ENCODE measurements at places on chromosomes 1 and 21.

DNA sequence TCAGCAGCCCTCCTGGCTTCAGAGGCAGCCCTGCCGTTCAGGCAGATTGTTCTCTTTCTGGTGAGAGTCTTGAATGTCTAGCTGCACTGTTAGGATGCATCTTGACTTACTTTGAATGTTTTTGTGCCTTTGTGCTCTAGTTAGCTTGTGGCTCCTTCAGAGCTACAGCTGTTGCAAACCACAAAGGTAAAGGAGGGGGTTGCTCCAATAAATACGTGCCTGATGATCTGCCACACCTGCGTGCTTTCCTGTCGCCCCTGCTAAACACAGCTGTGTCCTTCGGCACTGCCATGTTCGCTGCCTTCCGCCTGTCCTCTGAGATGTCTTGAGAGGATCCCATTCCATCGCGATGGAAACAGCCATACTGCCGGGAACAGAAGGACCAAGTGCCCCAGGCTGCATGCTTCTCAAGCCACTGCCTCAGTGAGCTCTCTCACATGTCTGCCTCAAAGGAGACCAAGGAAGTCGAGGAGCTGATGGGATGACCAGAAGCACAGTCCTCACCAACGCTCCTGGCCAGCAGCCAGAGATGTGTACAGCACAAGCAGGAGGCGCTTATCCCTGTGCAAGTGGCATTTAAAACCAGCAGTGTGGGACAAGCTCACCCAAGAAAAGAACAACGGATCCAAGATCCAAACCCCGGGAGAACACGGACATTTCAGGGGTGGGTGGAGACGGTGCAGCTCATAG lies 12.0 kb upstream of the SMIM12 start:
- no peak for DNase-seq

DNA sequence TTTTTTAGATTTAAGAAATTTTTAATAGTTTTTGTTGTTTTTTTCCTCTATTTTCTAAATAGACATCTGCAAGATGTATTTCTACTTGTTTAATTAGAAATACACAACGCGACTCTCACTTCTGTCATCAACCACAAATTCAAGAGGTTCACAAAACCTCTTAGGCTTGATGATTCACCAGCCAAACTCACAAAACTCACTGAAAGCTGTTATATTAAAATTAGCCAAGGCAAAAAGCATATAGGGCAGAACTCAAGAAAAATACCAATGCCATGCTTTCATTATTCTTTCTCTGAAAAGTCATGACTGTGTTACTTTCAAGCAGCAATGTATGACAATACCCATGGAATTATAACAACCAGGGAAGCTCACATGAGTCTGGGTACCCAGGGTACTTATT lies 487.0 kb upstream of the RGS18 start:
- peak; percentile 16 for DNase-seq

- no peak for DNase-seq
These were observed 36.5 kb downstream of the NCF2 start for GRCh38 chr1:183553764-183554163.

DNA sequence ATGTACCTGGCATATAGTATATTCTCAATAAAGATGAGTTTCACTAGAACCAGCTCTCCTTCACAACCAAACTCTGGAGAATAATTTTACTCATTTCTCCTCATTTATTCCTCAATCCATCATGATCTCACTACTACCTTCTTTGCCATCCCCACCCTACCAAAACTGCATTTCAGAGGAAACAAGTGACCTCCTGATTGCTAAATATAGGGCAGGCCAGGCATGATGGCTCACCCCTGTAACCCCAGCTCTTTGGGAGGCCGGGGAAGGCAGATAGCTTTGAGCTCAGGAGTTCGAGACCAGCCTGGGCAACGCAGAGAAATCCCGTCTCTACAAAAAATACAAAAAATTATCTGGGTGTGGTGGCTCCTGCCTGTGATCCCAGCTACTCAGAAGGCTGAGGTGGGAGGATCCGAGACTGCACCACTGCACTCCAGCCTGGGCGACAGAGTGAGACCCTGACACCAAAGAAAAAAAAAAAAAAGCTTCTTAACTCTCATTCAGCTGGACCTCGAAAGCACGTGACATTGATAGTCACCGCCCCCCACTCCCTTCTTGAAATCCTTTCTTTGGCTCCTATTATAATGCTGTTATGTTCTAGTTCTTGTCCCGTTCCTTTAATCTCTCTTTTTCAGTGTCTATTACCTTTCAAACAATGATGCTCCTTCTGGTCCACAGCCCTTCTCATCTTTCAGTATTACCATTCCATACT lies 2.1 kb downstream of the TESK2 start:
- no peak for DNase-seq
